RKO (cell line): ENCODE measurements at places on chromosomes 1 and 21.
A peak's percentile ranks its signal among the peaks of the same experiment; 100 is the strongest.

GRCh38 chr21:31977816-31978215 lies 105.0 kb downstream of the HUNK start:
- DNase-seq = no peak

DNA sequence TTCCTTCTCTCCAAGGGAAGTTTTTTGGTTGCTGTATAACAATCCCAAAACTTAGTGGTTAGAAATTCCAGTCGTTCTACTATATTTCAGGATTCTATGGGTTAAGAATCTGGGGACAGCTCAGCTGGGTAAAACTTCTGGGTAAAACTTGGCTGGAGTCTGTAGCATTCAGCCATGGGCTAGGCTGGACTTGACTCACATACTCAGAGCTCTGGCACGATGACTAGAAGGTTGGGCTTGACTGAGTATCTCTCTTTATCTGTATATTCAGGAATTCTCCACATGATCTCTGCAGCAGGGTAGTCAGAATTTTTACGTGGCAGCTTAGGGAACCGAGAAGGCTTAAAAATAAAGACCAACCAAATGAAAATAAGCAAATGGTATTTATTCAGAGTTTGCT lies 28.2 kb upstream of the HRNR start:
- no peak for DNase-seq

DNA sequence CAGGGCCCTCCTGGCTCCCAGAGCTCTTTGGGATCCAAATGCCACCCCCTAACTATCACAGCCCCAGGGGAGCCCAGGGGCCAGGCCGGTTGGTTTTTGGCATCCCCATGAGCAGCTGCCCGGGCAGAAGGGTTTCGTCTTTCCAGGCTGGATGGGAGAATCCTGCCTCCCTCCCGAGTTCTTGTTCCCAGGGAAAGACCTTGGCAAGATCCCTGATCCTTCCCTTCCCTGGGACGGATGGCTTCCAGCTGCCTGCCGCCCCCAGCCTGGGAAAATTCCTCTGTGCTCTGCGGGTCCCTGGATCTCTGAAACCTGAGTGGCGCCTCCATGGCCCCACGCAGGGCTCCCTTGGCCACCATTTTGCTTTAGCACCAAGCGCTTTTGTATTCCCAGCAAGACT lies 55.6 kb downstream of the TAS1R2 start:
- no peak for DNase-seq

GRCh38 chr1:118918230-118918939 lies 69.8 kb downstream of the TBX15 start:
- DNase-seq = no peak

DNA sequence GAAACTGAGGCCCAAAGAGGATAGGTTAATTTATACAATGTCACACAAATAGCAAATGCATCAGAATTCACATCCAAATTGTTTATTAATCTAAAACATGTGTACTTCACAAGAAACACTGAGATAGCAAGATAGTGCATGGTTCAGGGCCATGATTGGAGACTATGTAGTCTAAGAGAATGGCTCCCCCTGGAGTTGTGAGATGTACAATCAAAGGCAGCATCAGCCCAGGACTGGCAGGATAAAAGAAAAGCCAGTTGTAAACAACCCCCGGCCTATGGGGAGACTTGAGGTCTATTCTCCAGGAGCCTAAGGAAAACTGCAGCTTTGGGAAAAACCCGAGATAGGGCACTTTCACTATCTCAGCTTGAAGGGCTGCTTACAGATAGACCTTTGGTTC lies 511.0 kb downstream of the OMA1 start:
- DNase-seq = peak; percentile 21

GRCh38 chr21:9738527-9738926 lies 782.9 kb upstream of the TPTE start:
- no peak for DNase-seq

GRCh38 chr1:88612292-88612691 lies 71.8 kb upstream of the PKN2 start:
- no peak for DNase-seq

- no peak for DNase-seq
These were observed 172.6 kb upstream of the HMCN1 start for GRCh38 chr1:185561629-185562028.

DNA sequence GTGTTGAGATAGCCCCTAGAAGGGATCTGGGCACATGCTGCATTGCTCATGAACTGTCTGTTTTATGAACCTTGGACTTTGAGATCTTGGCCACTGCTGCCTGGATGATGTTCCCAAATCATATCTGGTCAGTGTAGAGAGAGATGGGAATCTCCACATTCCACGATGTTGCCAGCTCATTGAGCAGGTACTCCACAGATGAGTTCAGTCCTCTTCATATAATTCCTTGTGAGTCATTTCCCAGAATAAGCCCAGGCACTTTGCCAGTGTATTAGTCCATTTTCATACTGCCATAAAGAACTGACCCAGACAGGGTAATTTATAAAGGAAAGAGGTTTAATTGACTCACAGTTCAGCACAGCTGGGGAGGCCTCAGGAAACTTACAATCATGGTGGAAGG lies 254.0 kb upstream of the RUNX1 start:
- peak; percentile 40 for DNase-seq

GRCh38 chr1:161763522-161764098 lies 2.5 kb upstream of the ATF6 start:
- peak; percentile 42 for DNase-seq

DNA sequence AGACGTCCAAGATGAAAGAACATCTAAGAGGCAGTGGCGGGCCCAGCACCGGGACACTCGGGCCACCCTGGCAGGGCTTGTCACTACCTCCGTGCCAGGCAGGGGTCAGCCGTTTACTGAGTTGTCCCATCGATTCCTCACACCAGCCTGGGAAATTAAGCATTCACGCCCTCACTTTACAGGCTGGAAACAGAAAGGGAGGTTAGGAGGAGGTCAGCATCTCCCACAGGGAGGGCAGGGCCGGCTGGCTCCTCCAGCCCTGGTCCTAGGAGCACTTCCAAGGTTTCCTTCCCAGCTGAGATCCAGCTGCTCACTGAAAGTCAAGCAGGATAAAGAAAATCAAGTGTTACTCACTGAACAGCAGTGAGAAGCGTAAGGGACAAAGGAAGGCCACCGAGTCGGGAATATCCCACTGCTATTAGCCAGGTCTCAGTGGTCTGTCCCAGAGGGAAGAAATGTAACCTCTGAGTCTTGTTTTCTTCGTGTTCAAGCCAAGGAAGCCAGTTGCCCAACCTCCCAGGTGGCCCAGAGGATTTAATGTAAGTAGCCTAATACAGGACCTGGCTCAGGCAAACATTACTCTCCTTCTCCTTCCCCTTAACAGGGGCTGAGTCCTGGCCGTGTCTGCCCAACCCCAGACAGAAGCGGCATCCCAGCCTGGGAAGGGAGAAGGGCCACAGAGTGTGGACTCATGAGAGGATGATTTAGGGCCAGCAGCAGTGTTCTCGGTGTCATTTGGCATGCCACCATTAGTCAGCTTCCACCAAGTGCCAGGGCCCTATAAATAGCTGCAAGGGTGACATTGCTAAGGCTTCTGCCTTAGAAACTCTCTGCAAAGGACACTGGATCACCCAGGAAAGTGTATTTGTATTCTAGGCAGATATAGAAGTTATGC lies 203.1 kb upstream of the GALNT2 start:
- no peak for DNase-seq

DNA sequence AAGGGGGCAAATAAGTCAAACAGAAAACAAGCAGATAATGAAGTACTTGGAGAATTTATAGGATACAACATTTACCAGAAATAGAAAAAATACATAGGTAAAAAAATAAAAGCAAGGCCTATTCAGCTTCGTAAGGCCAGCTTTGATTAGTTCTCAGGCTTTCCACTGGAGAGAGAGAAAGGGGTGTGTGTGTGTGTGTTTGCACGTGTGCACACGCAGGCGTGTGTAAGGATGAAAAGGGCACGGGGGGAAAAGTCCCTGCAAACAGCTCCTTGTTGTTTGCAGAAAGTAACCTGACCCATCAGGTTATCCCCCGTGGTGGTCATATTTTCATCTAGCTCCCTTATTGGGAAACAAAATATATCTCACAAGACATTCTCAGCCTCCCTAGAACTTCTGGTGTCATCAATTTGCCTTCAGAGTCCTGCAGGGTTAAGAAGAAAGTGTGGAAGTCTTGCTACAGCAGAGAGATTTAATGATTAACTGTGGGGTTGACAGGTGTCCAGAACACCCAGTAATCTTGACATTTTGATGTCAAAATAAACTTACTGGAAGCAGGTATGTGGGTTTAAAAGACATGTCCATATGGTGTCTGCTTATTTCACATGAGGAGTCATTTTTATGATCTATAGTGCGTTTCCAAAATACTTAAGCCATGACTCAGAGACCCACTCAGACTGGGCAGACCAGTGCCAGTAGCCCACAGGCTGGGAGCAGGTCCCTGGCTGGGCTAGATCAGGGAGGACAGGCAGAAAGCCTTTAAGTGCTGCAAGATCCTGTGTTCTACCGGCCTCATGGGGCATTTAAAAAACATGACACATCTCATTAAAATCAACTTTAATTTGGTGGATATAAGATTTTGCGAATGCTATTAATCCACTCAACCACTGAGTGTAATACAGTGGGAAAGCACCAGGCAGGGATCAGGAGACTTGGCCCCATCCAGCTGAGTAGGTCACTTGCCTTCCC lies 487.6 kb upstream of the CAMK1G start:
- peak; percentile 45 for DNase-seq

- DNase-seq = peak; percentile 86
These were observed 37.7 kb upstream of the ATG4C start for GRCh38 chr1:62746086-62746808.

GRCh38 chr1:178643831-178644230 lies 81.2 kb upstream of the RALGPS2 start:
- no peak for DNase-seq

GRCh38 chr1:224188286-224188685 lies 5.2 kb downstream of the DEGS1 start:
- no peak for DNase-seq

GRCh38 chr1:30490554-30491053 lies 232.8 kb downstream of the MATN1 start:
- no peak for DNase-seq

GRCh38 chr1:203547147-203547546 lies 53.2 kb downstream of the OPTC start:
- no peak for DNase-seq

DNA sequence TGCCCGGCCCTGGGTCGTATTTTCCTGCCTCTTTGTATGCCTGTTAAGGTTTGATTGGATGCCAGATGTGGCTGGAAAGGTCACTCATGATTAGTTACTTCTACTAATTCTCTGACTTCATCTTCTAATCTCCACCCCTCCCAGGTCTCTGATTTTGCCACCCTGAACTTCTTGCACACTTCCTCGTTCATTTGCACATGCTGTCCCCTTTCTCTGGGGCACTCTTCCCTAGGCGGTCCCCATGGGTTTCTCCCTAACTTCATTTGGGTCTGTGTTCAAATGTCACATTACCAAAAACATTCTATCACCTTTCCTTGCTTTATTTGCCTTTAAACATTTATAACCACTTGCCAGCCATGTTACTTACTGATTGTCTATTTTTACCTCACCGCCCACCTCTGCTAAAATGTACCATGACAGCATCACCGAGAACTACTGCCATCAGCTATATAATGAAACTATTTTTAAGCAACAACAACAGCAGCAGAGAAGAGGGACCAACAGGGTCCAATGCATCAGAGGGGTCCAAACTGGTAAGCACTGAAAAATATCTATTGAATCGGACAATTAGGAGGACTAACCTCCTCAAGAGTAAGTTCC lies 45.8 kb upstream of the FMOD start:
- DNase-seq = no peak

DNA sequence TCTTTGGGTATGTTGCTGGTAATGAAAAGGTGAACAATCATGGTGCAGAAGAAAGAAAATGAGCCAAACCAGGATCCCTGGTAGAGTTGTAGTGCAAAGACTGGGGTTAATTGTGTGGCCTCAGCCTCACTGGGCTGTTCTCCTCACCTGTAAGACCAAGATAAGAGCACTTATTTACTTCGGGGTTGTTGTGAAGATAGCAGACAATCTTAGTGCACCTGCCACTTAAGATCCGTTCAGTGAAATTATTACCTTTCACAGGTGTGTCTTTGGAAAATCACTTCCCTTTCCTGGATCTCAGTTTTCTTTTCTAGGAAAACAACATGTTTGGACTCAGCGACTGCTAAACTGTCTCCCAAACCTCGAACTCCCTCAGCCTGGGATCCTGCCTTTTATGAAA lies 1.3 kb upstream of the FGGY start:
- no peak for DNase-seq

- DNase-seq = no peak
These were observed 54.2 kb downstream of the HMCN1 start for GRCh38 chr1:185788386-185788785.

DNA sequence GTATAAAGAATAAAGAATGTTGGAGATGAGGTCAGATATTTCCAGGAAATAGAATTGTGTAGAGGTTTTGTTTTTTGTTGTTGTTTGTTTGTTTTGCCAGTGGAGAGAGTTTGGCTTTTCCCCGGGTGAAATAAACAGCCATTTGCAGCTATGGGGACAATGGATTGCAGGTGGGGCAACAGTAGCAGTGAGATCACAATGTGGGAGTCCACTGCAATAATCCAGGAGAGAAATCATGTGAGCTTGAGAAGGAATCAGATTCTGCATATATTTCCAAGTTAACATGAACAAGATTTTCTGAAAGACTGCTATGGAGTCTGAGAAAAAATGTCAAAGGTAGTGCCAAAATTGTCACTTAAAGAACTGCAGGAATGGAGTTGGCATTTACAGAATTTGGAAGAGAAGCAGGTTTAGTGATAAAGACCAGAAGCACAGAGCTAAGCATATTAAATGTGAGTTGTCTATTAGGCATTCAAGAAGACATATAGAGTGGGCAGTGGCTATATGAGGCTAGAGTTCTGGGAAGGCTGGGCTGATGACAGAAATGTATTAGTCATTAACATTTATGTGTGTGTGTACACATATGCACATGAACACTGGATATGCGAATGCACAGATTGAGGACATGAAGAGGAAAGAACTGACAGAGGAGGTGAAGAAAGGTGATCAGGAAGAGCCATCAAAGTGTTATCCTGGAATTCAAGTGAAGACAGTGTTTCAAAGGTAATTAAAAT lies 729.6 kb upstream of the PTBP2 start:
- no peak for DNase-seq

DNA sequence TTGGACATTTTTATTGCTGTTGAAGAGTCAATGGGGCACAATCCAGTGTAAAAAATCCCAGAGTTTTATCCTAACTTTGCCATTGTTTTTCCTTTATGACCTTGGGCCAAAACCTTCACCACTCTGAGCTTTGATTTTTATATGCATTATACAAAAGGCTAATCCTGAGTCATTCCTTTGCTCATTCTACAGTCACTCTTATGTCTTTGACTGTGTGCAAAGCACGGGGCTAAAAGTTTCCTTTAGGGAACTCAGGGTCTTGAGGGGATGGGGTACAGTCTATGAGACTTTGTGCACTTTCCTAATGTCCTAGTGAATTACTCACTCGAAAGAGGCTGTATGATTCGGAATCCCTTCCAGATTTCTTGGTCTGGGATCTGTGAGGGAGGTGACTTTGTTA lies 543.2 kb upstream of the CAMK1G start:
- DNase-seq = peak; percentile 13

DNA sequence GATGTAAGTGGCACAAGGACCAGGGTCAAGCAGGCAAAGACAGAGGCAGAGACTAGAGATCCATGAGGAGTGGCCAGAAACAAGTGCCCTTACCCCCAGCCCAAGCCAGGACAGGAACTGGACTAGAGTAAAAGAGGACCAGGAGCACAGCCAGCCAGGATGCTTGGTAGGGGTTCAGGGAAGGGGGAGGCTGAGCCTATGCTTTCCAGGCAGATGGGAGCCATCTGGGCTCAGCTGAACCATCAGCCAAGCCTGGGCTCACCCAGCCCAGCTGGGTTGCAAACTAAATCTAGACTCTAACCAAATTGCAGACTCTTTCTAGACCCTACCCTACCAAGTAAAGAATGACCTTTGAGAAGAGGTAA lies 15.2 kb downstream of the PDZK1IP1 start:
- no peak for DNase-seq

GRCh38 chr1:239922778-239923522 lies 168.7 kb upstream of the FMN2 start:
- no peak for DNase-seq
